Effector CD4-positive, alpha-beta T cell (primary cell): ENCODE measurements at places on chromosomes 3 and 15.

GRCh38 chr3:16813336-16813735 is 71.4 kb upstream of the PLCL2 start:
- no peak for DNase-seq

DNA sequence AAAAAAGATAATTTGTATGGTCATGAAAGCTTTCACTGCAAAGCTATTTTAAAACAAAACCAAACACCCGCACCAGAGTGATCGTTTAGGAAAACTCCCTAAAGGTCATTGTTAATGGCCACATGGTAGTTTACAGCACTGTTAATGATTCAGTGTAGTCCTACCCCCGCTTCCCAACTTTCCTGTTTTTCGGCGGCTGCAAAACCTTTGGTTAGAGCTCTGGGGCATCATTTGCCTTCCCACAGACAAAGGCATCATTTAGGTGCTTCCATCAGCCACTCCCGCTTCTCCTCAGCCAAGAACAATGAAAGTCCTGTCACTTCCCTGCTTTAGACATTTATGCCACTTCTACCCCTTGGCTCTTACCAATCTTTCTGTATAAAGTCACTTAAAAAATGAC is 10.6 kb downstream of the MELTF start:
- DNase-seq = no peak

- DNase-seq = no peak
Observed at GRCh38 chr15:39584662-39585388, 3.9 kb downstream of the THBS1 start.

- DNase-seq = no peak
Observed at GRCh38 chr15:29242456-29243242, 27.0 kb downstream of the NSMCE3 start.

- no peak for DNase-seq
Observed at GRCh38 chr3:183350164-183350563, 78.3 kb downstream of the MCF2L2 start.

GRCh38 chr3:101690972-101691371 is 4.5 kb upstream of the RPL24 start:
- no peak for DNase-seq

GRCh38 chr3:134222835-134223234 is 27.8 kb downstream of the RYK start:
- no peak for DNase-seq

DNA sequence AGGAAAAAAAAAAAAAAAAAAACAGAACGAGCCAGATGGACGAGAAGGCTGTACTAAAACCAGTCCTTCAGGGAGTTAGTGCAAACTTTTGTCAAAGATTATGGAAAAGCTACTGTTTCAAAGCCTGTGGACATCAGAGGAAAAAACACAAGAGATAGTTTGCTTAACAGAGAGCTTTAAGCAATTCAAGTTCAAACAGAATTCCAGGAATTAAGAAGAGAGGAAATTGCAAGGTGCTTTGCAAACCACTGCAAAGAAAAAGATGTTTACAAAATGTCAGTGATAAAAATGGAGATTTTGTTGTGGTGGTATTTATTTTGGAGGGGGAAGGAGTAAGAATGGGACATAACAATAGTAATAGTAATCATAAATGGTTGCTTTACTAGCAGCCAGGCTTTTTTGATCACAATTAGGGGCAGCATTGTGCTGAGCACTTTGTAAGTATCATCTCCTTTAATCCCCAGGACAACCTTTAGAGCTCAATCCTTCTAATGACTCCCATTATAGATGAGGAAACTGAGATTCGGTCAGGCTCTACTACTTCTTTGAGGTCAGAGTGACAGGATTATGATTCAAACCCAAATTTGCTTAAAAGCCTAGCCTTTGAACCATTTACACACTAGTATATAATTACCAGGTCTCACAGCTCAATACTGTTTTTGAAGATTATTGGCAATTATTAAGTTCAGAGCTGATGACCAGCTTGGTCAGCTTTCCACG is 22.4 kb upstream of the ARHGEF3 start:
- DNase-seq = no peak

- DNase-seq = no peak
Observed at GRCh38 chr15:50144341-50145120, 25.5 kb upstream of the ATP8B4 start.

DNA sequence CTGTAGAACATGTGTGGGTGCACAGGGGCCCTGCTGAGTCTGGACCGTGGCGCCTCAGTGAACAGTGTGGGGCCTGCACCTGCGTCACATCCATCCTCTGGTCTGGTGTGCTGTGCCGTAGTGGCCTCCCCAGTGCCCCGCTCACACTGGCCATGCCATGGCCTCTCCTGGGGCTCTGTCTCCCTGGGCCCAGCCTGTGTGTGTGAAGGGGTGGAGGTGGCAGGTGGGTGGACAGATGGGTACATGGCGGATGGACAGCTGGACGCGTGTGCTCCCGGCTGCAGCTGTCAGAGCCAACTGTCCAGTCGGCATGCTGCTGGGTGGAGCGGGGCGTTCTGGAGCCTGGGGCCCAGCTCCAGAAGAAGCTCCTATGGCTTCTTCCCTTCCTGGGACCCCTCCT is 17.8 kb downstream of the PLXNA1 start:
- no peak for DNase-seq

DNA sequence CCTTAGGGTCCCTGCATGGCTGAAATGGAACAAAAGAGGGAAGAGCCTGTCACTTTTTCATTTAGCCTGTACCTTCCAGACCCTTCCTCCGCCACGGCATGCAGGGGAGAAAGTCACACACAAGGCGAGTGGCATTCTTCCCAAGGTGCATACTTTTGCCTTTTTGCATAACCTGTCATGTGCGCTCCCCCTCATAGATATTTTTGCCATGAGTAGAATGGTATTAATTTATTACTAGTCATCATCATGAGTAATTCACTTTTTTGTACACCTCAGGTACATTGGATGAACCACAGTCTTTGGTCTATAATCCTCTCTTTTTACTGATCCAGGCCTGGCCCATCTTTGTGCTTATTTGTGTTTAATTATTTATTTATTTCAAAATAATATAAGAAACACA is 8.9 kb upstream of the BUB1B start:
- no peak for DNase-seq

GRCh38 chr15:87118435-87118834 is 1038.8 kb downstream of the AGBL1 start:
- no peak for DNase-seq

DNA sequence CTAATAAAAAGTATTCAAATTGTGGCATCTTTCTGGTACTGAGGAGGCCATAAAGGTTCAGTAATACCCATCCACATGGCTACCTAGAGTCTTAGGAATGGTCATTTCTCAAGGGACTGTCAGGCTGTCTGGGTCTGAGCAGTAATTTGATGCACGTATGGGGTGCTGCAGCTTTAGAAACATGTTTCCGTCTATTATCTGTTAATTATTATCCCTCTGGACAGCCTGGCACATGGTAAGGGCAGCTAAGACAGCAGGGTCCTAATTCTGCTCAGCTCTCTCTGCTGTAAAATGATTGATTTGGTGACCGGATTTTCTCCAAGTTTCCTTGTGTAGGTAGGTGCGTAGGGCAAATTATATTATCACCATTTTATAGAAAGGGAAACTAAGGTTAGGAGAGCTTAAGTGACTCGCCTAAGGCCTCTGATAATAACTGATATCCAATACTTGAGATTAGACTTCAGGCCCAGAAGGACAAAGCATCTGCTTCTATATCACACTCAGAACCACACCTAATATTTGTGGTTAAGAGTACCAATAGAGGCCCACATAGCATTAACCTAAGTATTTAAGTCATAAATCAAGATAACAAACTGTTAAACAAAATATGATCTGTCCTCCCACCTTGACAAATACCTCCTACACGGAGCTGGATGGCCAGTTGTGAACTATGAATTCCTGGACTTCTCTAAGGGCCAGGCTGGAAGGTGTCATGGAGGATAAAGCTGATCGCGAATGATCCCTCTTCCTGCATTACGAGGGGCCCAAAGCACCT is 2.9 kb upstream of the RAP2B start:
- no peak for DNase-seq

DNA sequence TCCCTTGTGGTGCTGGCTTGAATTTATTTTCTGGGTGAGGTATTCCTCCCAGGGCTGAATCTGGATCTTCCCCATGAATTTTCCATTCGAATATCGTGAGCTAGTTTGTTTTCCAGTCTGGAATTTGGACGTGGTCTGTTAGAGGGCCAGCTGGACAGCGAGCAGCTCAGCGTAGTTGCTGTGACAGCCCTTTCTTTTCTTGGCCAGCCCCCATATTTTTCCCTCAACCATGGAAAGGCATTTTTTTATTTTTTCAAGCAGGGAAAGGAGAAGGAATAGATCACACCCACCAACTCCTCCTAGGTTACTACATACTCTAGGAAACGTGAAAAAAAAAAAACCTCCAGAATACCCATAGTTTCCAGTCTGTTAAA is 152.0 kb downstream of the KLHL25 start:
- DNase-seq = no peak

DNA sequence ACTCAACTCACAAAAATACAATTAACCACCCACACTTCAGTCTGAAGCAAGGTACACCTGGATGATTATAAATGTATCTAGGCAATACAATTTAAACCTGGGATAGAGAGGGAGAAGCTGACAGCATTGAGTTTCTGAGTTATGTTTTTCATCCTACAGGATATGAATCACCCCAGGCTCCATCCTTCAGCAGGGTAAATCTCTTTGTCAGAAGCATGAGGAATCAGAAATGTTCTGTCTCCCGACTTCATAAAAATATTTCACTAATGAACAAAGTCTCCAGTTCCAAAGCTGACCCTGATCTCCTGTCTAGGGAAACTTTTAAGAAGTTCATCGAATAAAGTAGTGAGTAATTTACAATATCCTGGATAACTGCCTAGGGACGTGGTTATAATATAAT is 25.5 kb upstream of the FRMD4B start:
- DNase-seq = no peak

DNA sequence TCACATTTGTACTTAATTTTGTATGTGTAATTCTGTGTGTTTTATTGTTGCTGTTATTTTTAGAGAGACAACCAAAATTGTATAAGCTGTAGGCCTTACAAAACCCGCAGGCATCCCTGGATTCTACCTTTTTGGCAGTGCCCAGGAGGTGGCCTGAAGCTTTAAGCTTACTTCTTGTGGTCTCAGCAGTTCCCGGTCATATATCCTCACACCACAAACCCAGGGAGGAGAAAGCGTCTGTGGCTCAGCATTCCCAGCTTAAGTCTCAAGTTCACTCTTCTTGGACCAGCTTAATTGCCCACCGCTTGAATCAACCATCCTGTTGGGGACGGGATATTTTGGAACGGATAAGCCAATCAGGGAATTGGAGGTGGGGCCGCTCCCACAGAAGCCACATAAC is 36.7 kb downstream of the C2CD4A start:
- DNase-seq = no peak

DNA sequence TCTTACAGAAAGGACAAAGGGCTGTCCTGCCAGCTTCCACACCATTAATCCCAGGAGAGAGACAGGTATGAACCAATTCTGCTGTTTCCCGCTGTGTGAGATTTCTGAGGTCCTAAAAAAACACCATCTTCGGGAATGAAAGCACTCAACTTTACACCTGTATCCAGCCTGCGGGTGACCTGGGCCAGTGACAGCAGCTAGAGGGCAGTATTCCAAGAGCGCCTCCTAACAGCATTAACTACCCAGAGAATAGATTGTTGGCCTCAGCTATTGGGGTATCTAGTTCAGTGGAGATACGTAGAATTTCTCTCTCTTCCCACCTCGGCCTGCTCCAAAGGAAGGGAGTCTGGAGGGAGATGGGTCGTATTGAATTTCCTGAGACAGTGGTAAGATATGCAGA is 55.1 kb downstream of the WDR76 start:
- no peak for DNase-seq

DNA sequence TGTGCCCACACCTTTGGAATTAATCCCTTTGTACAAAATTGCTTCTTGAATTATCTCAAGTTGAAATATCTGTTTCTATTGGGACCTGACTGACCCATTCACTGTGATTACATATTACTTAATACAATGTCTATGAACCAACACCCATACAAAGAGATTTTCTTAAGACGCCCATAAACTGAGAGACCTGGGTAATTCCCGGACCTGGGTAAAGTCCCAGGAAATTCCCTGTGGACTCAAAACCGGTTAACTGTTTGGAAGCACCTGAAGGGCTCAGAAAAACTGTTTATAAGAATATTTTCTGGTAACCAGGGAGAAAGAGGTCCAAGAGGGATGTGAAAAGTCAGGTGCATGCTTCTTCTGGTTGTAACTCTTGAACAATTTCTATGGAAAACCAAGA is 314.0 kb upstream of the WNT5A start:
- DNase-seq = no peak

DNA sequence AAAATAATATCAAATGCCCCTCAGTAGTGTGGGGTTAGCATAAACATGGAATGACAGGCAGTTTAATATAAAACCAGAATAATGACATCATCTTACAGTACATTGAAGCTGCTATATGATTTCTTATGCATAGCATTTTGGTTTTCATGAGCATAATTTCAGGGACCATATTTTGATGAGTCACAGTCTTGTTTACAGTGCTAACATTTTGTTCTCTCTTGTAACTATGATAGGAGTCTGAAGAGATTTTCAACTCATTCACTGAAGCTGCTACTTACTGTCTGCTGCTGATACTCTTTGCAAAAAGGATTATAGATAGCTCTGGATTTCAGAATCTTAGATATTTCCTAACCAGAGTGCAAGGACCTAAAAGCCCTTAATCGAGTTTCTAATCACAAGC is 92.6 kb upstream of the CCDC54 start:
- no peak for DNase-seq

GRCh38 chr3:22372292-22373062 is 621.5 kb upstream of the ZNF385D start:
- no peak for DNase-seq

- DNase-seq = no peak
Observed at GRCh38 chr3:7275396-7275795, 414.5 kb downstream of the GRM7 start.

- DNase-seq = no peak
Observed at GRCh38 chr15:94212291-94212690, 19.1 kb upstream of the MCTP2 start.

DNA sequence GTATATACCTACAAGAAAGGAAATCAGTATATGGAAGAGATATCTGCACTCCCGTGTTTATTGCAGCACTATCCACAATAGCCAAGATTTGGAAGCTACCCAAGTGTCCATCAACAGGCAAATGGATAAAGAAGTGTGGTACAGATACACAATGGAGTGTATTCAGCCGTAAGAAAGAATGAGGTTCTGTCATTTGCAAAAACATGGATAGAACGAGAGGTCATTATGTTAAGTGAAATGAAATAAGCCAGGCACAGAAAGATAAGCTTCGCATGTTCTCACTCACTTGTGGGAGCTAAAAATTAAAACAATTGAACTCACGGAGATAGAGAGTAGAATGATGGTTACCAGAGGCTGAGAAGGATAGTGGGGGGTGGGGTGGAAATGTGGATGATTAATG is 53.1 kb downstream of the FAM81A start:
- DNase-seq = no peak

- no peak for DNase-seq
Observed at GRCh38 chr3:23816721-23817120, 11.0 kb downstream of the UBE2E1 start.

DNA sequence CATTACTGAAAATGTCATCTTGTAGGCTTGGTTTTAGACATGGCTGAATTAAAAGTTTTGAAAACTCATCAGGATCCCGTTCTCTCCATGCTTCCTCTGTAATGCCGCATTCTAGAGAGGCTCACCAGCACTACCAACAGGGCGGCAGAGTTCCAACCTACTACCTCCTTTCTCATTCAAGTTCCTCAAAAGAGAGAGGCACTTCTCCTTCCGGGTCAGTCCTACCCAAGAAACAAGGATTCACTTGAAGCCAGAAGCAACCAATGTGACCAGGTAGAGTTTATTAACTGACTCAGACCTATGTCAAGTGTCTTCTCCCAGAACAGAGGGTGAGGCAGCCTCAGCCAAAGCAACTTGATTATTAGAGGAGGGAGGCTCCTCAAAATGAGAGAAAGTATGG is 59.8 kb upstream of the GYG1 start:
- DNase-seq = no peak
